Caudate nucleus (tissue), 63 donors: ENCODE measurements at places on chromosomes 6 and 20.

GRCh38 chr6:70370496-70370895 lies 42.8 kb upstream of the FAM135A start:
- no peak for DNase-seq

DNA sequence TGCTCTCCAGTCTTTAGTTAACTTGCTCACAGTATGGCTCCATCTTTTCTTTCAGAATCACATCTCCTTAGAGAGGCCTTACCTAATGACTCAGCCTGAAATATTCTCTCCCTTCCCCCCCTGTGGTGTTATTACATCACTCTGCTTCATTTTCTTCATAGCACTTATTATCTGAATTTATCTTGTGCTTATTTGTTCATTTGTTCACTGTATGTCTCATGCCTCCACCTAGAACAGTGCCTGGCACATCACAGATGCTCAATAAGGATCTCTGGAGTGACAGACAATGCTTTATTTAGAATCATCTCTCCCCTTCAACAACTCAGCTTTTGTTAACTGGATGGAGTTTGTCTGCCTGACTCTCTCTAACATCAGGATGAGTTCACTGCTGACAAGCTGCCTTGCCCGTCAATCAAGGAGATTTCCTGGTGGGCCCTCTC lies 96.6 kb upstream of the MAN1A1 start:
- DNase-seq, result no peak

GRCh38 chr20:44739942-44740341 lies 5.7 kb upstream of the KCNK15 start:
- no peak for DNase-seq

DNA sequence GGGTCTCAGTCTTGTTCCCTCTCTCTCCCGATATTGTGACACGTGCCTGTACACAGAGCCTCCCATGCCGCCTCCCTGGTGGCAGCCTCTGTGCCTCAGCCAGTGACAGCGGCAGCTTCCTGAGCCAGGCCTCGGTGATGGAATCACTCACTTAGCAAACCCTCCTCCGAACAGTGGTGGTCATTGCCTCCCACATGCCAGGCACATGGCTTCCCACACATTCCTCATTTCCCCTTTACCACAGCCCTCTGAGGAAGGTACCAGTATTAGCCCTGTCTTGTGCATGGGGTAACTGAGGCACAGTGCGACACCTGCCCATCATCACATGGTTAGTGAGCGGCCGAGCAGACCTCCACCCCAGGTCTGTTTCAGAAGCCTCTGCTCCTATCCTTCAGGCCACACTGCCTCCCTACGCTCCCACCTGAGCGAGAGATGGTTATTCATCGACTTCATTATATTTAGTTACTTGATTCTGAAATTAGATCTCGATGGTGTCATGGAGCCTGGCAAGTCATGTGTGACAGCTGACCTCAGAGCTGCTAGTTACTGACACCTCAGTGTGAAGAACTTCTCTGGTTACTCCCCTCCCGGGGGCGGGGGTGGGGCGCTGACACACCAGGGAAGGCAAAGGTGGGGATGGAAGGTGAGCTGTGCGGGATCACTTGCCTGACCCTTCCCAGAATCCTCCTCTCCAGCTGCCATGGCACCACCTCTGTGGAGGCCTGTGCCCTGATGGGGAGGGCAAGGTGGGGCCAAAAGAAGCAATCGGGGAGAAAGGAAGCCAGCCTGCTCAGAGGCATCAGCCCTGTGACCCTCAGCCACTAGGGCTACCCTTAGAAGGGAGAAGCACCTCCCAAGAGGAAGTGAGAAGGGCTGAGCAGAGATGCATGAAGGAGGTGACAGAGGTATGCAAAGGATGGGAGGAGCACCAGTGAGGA lies 17.9 kb downstream of the MDGA1 start:
- DNase-seq, result no peak

DNA sequence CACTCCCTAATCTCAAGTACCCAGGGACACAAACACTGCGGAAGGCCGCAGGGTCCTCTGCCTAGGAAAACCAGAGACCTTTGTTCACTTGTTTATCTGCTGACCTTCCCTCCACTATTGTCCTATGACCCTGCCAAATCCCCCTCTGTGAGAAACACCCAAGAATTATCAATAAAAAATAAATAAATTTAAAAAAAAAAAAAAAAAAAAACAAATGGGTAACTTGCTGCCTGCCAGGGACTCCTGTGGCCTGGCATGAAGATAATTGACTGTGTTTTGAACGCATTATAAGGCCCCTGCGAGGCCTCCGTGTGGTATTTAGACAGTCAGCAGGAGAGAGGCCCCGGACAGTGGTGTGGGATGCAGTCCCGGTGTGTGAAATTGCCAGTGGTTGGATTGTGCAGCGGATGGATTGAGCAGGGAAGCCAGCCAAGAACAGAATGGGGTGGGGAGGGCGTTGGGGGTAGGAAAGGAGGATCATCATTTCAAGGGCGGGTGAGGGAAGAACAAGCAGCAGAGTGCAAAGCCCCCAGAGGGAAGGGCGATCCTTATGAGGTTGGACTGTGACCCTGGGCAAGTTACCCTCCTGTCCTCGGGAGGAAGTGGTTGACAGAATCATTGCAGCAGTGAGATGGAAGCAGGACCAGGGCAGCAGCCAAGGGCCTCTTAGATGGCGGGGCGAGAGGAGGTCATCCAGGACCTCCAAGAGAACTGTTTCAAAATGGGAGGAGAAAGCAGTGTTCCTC lies 43.3 kb downstream of the PPARD start:
- DNase-seq, result no peak

DNA sequence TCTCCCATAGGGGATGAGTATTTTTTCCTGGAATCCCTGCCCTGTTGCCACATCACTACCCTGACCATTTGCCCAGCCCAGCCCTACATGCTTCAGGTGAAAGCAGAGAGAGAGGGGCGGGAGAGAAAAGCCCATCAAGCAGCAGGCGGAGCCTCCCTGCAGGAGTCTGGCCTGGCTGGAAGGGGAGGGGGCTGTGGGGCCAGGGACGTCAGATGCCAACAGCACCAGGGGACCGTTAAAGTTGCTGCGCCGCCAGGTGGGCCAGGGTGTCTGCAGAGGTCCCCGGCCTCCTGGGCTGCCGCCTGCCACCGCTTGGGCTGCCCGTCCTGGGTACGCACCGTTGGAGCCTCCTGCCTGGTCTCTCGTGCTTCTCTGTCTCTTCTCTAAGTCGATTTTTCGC lies 757 bp upstream of the R3HDML start:
- no peak for DNase-seq

GRCh38 chr6:14765106-14765505 lies 480.8 kb upstream of the JARID2 start:
- DNase-seq, result no peak

GRCh38 chr20:55052459-55052858 lies 577.1 kb downstream of the DOK5 start:
- no peak for DNase-seq

DNA sequence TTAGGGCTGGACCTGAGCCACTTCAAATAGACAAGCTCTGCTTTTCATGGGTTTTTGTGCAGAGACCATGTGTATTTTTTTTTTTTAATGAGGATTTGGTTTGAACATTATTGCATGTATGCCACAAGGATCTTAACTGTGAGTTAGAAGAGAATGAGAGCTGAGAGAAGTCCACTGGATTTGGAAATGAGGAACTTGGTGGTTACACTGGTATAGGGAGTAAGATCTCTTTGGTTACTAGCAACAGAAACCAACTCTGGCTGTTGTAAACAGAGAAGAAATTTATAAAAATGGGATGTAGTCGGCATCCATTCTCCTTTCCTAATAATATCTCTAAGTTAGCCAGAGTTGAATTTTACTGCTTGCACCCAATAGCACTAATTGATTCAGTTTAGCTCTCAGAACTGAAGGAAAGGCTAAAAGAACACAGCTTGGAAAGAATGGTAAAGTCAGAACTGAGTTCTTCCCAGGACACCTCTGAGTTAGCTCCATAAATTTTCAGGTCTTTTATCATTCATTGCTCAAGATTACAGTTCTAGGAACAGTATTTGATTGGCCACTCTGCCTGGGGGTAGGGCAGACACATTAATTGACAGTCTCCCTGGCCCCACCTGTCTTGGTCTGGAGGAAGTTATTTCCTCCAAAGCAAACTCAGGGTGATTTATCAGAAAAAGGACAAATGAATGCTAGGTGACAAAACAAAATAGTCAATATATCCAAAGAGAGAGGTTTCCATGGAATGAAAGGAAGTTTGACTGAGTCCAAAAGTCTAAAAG lies 3.9 kb upstream of the WFDC2 start:
- DNase-seq, result no peak

DNA sequence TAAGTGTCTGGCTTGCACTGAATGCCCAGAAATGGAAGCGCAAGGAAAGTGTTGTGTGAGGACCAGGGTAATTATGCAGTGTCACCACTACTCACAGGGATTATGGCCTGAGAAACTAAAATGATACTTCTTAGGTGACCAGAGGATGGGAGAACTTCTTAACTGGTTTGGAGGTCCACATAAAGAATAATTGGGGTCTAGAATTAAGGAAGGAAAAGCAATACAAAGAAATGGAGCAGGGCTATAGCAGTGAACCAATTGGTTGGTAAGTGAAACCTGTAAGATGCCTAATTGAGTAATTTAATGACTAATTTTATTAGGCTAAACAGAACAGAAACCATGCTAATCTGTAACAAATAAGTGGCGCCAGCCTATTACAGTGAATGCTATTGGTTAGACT lies 5.3 kb downstream of the TSPYL4 start:
- no peak for DNase-seq

DNA sequence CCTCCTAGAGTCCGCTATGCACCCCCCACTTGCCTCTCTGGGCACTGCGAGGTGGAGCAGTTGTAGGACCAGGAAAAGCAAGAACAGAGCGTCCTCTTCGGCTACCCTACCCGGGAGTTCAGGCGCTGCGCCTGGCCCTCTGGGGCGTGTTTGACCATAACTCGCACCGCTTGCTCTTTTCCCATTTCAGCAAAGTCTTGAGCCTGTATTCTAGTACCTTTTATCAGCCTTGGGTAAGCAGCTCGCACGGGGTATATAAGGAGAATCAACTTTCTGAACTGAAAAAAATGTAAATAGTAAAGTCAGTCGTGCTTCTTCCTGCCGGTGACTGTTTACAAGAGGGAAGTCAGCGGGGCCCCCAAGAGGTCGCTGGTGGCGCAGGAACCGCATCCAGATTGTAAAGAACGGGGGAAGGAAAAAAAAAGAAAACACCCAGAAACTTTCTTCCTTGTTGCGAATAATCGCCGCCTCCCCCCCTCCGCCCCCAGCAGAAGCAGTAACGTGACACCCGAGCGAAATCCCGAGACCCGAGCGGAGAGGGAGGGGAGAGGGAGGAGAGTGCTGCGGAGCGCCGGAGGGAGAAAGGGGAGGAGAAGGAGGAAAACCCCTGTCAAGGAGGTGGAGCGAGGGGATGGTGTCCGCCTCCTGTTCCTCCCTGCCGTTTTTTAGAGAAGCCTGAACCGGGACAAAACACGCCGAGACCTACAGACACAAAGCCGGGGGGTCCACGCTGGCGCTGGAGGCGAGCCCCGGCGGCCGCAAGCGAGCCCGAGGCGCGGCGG lies at the start of gene UST:
UST (plus strand) TSS at position 668 of the 782 bp plus-strand sequence. CDS start 401 bp downstream, outside the sequence.
- DNase-seq, result peak; percentile 68

DNA sequence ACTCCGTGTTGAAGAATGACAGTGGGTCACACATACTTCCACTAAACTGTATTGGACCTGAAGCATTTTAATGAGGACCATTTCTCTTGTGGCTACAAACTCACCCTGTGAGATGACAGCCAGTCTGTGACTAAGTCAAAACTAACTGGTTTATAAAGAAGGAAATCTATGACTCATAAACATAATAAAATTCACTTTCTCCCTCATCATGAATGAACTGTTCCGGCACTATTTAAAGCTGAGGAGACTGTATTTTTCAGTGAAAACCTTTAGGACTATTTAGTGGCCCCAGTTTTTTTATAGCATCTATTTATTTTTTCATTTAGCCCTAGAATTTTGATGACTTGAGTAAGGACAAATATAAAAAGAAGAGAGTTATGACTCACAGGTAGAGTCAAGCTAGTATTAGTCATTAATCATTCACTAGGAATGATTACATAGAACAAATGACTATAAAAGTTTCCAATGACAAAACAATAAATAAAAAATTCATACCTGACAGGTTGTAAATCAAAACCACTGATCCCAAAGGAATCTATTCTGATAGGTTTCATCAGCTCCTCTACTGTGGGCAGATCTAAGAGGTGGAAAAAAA lies 34.2 kb downstream of the CEP162 start:
- no peak for DNase-seq

DNA sequence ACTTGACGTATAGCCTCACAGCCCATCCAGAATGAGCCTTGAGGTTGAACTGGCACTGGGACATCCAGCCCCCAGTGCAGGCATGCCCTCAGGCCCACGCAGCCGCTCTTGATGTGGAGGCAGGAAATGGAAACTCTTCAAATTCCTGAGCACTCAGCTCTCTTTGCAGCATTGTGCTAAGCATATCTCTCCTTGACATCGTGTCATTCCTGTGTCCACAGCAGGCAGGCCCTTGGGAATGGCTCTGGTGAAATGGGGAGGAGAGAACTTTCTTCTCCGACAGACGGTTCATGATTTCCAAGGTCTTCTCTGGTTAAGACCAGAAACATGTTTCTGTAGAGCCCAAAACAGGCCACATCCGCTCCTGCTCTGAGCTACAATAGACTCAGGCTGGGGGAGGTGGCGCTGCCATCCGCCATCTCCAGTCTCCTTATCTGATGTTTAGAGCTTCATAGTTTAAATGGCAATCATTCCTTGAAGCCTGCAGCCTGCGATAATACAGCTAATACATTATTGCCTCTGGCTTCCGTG lies 248.8 kb downstream of the CDH4 start:
- no peak for DNase-seq

- no peak for DNase-seq
These were observed 1.5 kb upstream of the EBF4 start for GRCh38 chr20:2691127-2691526.

GRCh38 chr6:142635130-142635529 lies 309.8 kb downstream of the HIVEP2 start:
- DNase-seq, result no peak

DNA sequence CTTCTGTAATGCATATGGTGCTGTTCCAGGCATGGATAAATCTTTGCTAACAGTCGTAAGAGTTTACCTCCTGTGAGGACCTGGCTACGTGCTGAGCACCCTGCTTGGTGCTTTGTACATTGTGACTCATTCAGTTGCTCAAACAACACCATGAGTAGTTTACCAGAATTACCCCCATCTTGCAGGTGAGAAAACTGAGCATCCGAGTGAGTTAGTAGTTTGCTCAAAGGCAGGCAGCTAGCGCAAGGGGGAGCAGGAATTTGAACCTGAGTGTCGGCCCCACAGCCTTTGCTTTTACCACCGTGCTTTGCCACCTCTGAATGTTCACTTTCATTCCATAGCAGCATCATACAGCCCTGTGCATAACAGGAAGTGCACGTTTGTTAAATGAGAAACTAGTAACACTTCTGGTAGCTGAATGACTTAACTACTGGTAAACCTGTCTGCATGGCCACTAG lies 121.9 kb downstream of the MTHFD1L start:
- DNase-seq, result no peak

GRCh38 chr6:67615796-67616195 lies 1019.3 kb upstream of the ADGRB3 start:
- no peak for DNase-seq

GRCh38 chr20:17640146-17640874 lies 41.7 kb downstream of the RRBP1 start:
- no peak for DNase-seq

GRCh38 chr6:91660893-91661292 lies 1074.0 kb upstream of the MAP3K7 start:
- DNase-seq, result no peak

GRCh38 chr6:80689716-80690395 lies 583.4 kb downstream of the BCKDHB start:
- DNase-seq, result no peak
